ENCODE measurements at places on chromosomes 3 and 15.
A peak's percentile ranks its signal among the peaks of the same experiment; 100 is the strongest.

- DNase-seq, result no peak
Observed at GRCh38 chr3:38128303-38128655, 8.6 kb downstream of the ACAA1 start.

DNA sequence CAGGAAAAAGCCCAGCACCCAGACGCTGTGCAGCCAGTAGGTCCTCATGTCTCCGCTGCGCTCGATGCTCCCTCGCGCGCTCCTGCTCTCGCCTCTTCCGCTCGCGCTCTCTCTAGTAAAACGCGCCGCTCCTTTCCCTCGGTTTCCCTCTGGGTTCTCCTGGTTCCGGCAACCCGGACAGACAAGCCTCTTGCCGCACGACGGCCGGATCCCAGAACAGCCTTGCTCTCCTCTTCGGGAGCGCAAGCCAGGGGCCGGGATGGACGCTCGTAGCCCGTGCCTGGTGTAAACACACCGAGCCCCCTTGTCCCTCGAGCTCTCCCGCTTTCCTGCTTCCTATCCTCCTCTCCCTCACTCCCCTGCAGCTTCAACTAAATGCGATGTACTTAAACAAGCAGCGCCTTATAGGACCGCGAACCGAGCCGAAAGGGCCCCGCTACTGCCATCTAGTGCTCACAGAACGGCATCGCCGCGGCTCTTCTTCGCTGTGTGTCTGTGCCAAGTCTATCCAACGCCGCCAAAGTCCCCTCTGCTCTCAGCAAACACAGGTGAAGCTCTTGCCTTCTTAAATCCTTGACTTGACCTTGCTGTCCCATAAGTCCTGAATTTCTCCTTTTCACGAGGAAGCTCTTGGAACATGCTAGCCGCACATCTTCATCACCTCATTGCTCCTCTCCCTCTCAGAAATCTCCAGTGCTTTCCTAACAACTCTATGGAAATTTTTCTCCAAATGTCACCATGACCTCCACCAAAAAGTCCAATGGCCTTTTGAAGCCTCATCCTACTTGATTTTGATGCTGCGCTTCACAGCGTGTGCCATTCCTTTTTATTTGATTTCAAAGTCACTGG, 1037.2 kb downstream of the IGSF11 start:
- peak; percentile 65 for DNase-seq

DNA sequence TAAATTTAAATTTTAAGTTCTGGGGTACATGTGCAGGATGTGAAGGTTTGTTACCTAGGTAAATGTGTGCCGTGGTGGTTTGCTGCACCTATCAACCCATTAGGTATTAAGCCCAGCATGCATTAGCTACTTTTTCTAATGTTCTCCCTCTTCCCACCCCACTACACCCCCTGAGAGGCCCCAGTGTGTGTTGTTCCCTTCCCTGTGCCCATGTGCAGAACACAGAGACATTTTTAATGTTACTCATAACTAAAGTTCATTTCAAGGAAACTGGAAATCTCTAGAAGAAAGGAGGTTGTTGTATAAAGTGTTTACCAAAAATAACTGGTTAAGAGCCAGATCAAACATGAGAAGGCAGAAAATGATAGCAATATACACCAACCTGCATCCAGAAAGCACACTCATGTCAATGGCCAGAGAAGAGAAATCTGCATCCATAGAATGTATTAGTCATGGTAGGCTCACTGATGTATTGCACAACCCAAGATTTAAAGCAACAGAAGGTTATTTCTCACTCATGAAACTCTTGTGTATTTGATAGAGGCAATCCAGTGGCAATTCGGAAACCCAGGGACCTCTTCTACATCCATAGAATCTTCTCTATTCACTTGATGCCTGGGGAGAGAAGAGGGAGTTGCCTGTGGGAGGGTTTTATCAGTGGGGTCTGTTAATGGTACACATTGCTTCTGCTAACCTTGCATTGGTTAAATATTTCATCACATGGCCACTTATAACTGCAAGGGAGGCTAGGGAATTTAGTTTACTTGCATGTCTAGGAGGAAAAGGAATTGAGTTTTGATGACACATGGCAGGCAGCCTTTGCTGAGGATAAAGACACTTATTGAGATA, 321.9 kb upstream of the RASGRP1 start:
- DNase-seq, result no peak

DNA sequence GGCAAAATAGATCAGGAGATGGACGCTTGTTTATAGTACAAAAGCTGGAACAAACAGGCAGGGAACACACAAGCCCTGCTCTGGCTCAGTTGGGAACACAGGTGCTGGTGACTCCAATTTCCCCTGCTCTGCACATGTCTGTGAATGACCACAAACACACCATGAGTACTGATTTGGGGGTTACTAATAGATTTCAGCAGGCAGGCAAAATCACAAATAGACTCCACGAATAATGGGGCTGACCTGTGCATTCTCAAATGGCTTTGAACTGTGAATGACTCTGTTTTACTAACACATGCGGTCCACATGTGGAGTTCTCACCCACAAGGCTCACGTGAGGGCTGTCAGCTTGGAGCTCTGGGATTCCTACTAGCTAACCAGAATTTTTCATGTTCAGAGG, 3.9 kb downstream of the RTP3 start:
- DNase-seq, result no peak

DNA sequence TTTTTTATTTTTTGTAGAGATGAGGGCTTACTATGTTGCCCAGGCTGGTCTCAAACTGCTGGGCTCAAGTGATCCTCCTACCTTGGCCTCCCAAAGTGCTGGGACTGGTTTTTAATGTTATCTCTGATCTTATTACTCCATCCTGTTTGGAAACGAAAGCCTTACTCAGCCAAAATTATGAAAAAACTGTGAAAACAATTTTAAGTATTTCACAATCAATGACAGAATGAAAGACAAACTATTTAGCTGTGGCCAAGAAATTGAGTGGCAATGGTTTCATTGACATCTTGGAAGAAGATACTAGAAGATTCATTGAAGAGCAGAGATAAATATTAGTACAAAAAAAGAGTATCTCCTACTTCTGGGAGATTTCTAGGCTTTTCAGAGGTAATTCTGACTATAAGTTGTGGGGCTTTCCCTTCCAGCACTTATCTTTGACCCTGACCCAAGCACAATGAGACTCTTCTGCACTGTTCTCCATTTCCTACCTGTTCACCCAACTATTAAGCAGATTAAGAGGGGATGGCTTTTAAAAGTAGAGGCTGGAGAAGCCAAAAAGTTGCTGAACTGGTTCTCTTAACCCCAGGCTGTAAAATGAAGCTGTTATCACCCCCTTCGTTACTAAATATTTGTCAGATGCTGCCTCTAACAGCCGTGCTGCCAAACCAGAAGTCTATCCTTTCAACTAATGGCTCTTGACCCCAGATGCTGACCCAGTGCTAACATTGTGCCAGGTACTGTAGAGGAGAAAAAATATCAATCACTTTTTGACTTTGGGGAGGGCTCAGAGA, 14.2 kb upstream of the SLC25A36 start:
- DNase-seq, result no peak

DNA sequence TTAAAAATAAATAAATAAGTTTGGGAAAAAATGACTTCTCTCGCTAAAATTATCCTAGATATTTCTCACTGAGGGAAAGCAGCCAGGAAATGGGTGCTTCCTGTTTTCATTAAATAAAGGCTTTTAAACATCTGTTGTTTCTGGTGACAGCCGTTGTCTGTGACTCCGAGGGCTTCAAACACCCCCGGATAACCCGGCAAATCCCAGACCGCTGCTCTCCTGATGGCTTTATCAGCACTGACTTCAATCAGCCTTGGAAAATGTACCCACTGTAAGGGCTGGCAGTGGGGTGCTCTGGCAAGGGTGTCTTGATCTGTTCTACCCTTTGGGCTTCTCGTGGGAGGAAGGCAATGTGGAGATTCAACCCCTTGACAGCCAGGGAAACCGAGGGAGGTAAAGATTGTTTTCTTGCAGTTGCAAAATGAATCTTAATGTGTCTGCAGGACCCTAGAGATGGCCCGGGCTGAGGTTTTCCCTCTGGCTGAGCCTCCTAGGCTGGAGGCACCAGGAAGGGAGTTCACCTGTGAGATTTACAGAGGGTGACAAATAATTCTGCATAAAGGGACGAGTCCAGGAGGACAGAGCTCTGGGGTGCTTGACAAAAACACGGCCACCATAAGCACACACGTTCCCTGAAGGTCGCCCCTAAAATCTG, 33.6 kb upstream of the SEC13 start:
- DNase-seq, result no peak

GRCh38 chr3:5270666-5271371, 83.3 kb downstream of the EDEM1 start:
- DNase-seq, result no peak

DNA sequence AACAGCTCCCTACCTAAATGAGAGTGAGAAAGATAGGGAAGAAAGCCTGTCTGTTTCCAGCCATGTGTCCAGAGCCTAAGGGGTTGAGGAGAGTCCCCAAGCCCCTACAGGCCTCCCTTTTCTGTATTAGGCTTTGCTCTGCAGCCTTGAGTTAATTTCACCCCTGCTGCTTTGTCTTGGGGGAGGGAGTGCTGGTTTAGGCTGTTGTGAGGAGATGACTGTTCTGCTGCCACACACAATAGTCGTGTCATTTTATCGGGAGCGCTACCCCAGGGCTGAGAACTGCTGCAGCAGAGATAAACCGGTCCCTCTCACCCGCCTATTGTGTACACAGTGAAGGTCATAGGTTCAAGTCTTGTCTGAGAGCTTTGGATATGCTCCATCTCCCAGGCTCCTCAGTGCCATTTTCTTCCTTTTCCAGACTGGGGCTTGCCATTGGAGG, 1.4 kb downstream of the ZNF609 start:
- DNase-seq, result peak; percentile 33

GRCh38 chr3:173976281-173976680, 578.7 kb downstream of the NLGN1 start:
- no peak for DNase-seq

DNA sequence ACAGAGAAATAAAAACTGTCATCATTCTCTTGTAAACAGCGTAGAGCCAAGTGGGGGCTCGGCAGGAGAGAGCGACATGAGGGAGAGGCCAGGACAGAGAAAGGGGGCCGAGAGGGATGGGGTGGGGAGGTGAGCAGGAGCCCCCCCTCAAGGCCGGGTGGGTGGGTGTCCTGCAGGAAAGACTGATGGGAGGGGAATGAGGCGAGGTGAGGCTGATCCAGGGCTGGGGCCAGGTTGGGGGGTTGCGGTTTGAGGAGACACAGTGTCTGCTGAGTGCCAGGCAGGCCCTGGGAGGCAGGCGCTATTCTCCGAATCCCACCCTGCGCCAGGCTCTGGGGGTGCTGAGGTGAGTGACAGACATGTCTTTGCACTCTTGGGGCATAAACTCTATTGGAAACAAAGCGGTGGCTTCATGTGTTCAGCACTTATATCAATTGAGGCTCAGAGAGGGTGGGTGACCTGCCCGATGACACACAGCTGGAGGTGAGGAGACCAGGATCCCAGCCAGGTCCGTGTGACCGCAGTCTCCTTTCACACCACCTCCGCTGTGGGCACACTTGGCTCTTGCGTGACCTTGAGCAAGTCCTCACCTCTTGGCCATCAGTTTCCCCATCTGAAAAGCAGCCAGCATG, 19.6 kb upstream of the CSPG4 start:
- DNase-seq, result no peak

- DNase-seq, result no peak
Observed at GRCh38 chr3:71281280-71281679, 302.2 kb downstream of the FOXP1 start.

DNA sequence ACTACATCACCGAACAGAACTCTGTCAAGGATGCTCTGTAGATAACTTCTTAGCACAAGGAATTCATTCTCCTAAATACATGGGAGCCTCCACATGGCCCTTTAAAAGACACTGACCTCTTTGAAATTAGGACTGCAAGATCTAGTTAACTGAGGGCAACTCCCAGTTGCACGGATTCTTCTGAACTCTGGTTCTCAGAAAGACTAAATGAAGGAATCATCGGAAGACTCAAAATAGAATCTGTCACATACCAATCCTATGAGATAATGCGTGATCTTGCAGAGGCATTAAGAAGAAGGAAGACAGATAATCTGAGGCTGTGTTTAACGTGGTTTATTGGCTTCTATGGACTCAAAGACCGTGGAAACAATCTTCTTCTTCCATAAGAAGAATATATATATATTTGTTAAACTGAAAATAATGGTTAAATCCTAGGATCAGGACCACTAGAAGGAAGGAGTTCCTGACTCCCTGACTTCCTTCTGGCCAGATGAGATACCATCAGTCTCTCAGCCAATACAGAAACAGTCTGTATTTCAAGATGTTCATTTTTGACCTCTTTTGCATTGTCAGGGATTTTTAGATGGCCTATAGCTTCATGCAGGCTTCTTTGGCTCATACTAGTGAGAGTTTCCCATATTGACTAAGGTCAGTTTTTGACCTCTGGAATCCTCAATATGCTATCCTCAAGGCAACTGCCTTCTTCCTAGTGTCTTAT, 33.9 kb upstream of the TBC1D23 start:
- DNase-seq, result no peak

GRCh38 chr15:64032329-64032728, 14.0 kb downstream of the DAPK2 start:
- no peak for DNase-seq

DNA sequence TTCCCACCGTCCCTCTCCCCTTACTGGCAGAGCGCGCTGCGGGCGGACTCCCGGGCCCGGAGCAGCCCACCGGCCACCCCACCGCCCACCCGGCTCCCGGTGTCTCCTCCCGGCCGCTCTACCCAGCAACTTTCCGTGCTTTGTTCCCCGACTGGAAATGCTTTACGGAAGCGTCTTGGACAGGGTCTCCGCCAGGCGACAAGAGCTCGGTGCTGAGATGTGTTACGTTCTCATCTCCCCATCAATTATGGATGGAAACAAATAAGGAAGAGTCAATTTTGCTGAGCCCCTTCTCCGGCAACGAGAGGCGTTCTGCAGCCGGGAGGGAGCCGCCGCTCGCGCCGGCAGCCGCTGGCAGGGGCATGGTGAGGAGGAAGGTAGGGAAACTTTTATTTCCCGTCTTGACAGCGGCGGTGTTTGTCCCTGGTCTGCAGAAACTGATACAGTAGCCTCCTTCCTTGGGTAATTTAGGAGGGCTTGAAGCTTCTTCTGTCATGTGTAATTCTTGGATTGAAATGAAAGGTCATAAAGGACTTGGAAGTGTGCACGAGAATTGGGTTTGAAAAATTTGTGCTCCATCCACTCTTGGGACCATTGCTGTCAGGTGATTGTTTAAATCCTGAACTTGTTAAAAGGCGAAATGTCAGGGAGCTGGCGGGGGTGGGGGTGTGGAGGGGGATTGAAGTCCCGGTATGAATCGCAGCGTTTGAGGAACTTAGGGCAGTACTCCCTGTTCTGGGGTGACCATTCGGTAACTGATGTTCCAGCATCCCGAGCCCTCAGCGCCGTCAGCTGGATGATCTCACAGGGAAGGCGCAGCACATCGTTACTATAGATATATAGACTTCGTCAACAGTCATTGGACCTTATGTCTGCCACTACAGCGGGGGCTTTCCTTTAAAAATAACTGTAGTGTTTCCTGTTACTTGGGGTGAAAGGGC, 1.5 kb downstream of the SEMA6D start:
- no peak for DNase-seq
